ENCODE measurements at places on chromosomes 1 and 21. TPM values are rescaled to one million over a fixed set of nuclear protein-coding genes. Genes with fewer than 3 reads are reported as not detected.

The HAO2 gene
- total RNA-seq: 6.6 TPM

The DPH2 gene
- 41.7 TPM for total RNA-seq

The NCF2 gene
- 40.9 TPM for total RNA-seq

The CYP4A22 gene
- total RNA-seq: not detected

The DMRTA2 gene
- not detected for total RNA-seq

The RGS13 gene
- total RNA-seq: 0.56 TPM

The AHCYL1 gene
- 47.5 TPM for total RNA-seq

The PKP1 gene
- 1,041 TPM for total RNA-seq

The TSACC gene
- not detected for total RNA-seq

The HPCAL4 gene
- total RNA-seq: not detected

The VWA1 gene
- 18.3 TPM for total RNA-seq

The SH2D5 gene
- total RNA-seq: 0.23 TPM

The CRABP2 gene
- 38.4 TPM for total RNA-seq

The KIF2C gene
- total RNA-seq: 3.3 TPM

The SPATA45 gene
- not detected for total RNA-seq

The LIN28A gene
- not detected for total RNA-seq

The RAP1GAP gene
- total RNA-seq: 4.1 TPM

The PRPF38B gene
- 27.2 TPM for total RNA-seq

The MFAP2 gene
- 5.6 TPM for total RNA-seq

The MEX3A gene
- 2.7 TPM for total RNA-seq

The OR2T11 gene
- total RNA-seq: 0.30 TPM

The SNX7 gene
- 12.6 TPM for total RNA-seq

The CAPN8 gene
- 1.5 TPM for total RNA-seq

The LDLRAD1 gene
- total RNA-seq: not detected

The ADSS2 gene
- 56.6 TPM for total RNA-seq

The CFHR5 gene
- total RNA-seq: not detected

The SPRR2A gene
- not detected for total RNA-seq

The COL18A1 gene
- total RNA-seq: 98.4 TPM

The RAB42 gene
- 1.4 TPM for total RNA-seq

The OR2G3 gene
- not detected for total RNA-seq

The VHLL gene
- not detected for total RNA-seq

The CCDC24 gene
- total RNA-seq: 4.6 TPM

The DENND2D gene
- 37.1 TPM for total RNA-seq

The TGFB2 gene
- 2.3 TPM for total RNA-seq

The RAVER2 gene
- total RNA-seq: 15.7 TPM

The NPHS2 gene
- not detected for total RNA-seq

The SPATA1 gene
- total RNA-seq: not detected

The MAD2L2 gene
- total RNA-seq: 35.0 TPM

The LCK gene
- 3.9 TPM for total RNA-seq
